ENCODE measurements at places on chromosomes 6 and 20.

- no peak for DNase-seq
Observed at GRCh38 chr6:126890055-126890454, 228.4 kb upstream of the RSPO3 start.

DNA sequence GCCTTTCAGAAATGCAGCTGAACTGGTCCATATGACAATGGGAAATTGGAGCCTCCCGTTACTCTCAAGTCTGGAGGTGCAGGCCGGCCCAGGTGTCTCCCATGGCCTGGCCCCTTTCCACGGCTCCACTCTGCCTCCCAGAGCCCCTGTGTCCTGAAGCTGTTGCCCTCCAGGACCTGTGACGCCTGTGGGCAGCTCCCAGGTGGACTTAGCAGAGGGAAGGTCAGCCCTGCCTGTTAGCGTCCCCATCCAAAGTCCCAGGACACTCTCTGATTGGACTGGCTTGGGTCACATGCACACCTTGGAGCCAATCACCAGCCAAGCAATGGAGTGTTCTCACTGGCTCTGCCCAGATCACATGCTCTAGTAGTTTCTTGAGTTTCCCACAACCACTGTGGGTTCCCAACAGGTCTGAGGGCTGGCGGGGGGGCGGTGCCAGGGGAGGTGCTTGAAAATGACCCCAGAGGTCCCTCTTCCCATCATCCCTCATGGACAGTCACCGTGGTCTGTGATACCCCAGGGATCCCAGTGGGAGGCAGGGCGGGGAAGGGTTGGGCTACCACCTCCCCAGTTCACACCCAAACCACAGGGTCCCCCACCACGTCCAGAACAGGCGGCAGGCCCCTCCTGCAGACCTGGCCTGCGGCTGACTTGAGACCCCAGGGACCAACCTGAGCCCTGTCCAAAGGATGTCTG is 135.6 kb downstream of the TAF4 start:
- no peak for DNase-seq

DNA sequence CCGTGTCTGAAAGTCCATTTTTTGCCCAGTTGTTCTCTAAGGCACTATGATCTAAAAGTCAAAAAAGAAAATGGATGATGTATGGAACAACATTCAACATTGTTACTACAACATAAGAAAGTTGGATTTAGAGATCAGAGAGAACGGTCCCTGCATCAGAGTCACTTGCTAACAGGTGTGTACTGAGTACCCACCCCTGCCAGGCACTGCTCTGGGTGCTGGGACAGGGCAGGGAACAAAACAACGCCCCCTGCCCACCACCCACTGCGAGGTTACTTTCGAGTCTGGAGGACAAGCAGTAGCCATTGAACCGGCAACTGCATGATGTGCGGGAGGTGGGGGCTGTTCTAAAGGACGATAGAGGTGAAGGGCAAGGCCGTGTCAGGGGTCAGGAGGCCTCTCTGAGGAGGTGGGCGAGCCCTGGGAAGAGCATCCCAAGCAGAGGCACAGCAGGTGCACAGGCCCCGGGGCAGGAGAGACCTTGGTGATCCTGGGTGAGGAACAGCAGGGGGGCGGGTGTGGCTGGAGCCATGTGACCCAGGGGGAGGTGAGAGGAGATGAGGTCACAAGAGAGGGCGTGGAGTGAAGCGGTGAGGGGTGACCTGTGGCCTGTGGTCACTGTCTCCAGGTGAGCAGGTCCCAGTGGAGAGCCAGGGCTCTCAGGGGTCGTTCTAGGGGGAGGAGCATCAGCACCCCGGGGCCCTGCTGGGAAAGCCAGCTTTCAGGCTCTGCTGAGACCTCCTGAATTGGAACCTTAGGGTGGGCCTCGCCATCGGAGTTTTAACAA is 197.5 kb upstream of the SULF2 start:
- no peak for DNase-seq

DNA sequence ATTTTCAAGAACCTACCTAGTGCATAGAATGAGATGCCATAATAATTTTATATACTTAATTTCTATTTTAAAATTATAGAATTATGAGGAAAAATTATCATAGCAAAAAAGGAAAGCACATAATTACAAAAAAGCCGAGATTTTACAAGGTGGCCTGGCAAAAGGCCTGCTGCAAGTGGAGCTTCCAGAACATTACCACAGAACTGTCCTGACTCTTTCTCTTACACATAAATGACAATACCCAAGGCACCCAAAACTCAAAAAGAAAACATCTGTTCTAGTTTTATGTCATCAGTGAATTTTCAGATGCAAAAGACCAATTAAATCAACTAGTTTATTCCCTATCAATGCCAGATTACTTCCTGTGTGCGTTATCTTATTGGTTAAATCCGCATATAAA is 74.2 kb downstream of the FILIP1 start:
- DNase-seq: no peak

- no peak for DNase-seq
Observed at GRCh38 chr6:127484212-127484863, 25.1 kb upstream of the KIAA0408 start.

- no peak for DNase-seq
Observed at GRCh38 chr20:63074631-63075030, 67.9 kb upstream of the BHLHE23 start.

- DNase-seq: no peak
Observed at GRCh38 chr20:19302714-19303113, 90.3 kb downstream of the SLC24A3 start.

GRCh38 chr6:154070657-154071056 is 31.6 kb downstream of the OPRM1 start:
- no peak for DNase-seq

DNA sequence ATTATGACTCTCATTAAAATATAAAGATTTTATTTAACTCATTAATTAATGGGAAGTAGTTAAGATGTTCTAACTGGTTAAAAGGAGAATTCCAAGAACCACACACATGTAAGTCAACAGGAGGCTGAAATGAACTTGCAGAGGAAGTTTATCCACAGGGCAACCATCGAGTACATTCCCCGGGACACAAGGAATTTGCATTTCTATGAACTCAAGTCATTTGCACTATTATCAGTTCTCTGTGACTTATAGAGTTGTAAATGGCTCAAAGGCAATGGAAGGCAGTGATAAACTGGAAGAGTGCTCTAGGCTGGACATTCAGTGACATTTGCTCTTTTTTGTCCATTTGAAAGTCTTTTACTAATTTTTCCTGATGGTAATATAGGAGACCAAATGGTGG is 97.4 kb downstream of the SNX5 start:
- no peak for DNase-seq

DNA sequence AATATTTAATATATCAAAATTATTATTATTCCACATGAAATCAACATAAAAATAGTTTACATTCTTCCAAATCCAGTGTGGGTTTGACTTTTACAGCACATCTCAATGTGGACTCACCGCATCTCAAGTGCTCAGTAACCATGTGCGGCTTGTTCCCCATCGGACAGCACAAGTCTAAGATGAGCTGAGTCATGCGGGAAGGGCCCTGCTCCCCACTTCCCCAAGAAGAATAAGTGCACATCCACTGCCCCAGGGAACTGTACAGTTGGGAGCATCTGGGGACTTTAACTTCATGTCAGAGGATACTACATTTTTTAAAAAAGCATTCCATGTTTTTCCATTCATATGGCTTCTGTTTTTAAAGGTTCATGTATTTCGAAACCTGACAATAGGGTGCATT is 325.6 kb downstream of the BTBD3 start:
- no peak for DNase-seq

Measured in T-cell (primary cell).